GM20000 (cell line): ENCODE measurements at places on chromosomes 7 and 10.

- DNase-seq, result no peak
Observed at GRCh38 chr7:93927585-93927984, 6.0 kb downstream of the GNG11 start.

DNA sequence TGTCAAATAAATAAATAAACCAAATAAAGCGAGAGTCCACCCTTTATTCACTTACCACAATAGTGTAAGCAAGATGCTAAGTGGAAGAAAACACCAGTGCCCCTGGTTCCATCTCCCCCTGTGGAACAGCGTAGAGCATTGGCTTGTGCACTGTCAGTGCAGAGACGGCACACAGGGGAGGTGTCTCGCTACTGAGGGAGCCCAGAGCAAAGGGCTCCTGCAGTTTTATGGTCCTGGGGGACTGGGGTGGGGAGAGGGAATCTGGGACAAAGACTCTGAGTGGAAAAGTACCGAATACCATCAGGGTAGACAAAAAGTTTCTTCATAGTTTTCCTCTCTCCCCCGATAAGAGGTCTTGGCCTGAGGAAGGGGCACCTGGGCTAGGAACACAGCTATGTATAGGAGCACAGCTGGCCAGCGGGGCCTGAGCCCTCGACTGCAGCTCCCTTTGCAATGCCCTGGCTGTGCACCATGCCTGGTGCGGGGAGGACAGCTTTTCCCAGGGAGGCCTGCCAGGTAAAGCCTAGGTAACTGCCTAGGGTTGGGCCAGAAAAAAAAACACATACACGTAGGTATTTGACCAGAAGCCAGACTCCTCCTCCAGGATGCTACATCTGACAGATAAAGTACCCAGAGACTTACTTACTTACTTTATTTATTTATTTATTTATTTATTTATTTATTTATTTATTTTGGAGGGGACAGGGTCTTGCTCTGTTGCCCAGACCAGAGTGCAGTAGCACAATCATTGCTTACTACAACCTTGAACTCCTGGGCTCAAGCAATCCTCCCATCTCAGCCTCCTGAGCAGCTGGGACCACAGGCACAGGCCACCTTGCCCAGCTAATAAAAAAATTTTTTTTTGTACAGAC, 88.8 kb upstream of the KIF5B start:
- DNase-seq, result no peak

DNA sequence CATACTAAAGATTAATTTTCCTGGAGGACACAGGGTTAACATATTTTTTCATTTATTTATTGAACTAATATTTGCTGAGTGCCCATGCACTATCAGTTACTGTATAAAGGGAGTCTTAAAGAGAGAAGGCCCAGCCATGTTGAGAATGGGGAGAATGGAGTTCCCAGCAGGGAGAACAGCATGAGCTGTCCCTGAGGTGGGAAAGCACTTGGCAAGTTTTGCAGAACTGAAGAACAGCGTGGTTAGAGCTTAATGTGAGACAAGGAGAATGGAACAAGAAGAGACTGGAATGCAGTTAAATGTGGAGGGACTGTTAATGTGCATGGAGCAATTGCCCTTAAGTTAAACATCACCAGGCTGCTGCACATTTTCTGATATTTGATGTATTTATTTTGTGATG, 435.4 kb downstream of the SUGCT start:
- DNase-seq, result no peak

GRCh38 chr10:14618674-14619073, 156.0 kb downstream of the FAM107B start:
- DNase-seq, result no peak

DNA sequence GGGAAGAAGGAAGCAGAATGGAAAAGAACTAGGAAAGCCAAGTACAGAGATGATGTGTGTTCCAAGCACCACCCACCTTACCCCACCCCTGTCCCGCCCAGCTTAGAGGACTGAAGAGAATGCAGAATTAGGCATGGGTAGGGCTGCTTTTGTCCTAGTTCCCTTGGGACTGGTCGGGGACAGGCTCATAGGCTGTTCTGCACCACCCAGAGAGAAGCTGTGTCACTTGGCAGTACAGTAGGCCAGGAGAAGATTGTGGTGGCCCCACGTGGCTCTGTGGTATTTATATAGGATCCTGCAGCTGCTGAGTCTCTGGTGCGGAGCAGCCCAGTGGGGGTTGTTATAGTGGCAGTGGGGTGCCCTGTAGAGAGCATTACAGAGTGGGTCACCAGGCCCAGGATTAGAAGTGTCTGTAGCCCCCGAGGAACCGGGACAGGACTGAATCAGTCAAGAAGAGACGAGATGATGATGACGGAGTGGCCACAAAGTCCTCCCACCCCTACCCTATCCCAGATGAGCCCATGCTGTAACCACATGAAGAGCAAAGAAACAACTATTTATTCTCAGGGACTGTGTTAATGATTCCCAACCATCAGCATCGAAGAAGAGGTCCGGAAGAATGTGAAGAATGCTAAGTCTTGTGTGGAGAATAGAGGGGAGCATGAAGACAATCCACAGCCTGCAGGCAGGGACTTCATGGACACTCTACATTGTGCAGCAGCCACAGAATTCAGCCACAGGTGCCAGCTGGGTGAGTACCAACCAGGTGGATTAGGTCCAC, 88.9 kb downstream of the C1GALT1 start:
- DNase-seq, result no peak

DNA sequence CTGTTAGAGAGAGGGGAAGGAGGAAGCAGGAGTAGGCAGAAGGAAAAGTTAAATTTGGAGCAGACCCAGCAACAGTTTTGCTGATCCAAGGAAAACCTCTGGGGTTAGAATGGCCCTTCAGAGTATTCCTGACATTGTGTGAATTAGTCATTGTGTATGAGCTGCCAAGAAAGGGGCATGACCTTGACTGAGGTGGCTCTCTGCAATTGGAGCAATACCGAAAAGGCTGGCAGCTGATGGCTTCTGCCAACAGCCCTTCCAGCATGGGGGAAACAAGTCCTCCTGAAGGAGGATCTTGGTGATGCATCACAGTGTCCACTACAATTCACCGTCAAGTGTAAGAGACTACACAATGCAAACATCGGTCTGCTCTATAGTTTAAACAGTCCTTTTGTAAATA, 20.6 kb upstream of the WASL start:
- no peak for DNase-seq

GRCh38 chr10:91587710-91588638, 44.9 kb downstream of the PPP1R3C start:
- no peak for DNase-seq

GRCh38 chr7:127786184-127786583, 134.2 kb downstream of the SND1 start:
- DNase-seq, result no peak

GRCh38 chr7:140696024-140696679, 356 bp upstream of the NDUFB2 start:
- peak; percentile 94 for DNase-seq

DNA sequence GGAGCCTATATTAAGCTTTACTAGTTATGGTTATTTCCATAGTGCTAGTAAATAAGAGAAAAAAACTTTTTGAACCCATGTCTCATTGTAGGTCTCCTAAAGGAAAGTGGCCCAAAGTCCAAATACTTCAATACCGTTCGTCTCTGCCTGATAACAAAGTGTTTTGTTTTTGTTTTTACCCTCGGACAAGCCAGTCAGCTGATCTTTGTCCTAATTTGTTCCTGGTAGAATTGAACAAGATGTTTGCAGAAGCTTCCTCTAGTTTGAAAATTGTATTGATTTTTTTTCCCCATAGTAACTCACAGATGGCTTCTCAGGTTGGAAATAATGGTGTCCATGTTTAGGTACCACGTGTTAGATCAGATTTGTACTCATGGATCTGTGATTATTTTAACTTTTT, 335.8 kb upstream of the KAT6B start:
- DNase-seq, result no peak

- no peak for DNase-seq
Observed at GRCh38 chr7:32502728-32503127, 7.4 kb downstream of the AVL9 start.

DNA sequence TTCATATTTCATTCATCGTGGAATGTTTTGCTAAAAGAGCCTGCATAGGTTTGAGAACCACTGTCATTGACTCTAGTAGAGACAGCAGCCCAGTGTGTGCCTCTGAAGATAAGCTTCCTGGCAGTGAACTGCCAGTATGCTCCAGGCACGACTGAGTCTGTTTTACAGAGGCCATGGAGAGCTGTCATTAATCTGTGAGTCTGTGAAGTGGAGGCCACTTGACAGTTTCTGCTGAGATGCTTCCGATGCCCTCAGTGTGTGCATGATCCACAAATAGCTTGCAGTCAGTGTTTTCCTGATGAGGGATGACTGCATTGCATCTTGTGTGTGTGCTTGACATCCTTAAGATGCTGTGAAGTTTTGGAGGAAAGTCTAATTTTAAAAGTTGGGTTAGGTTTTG, 162.2 kb downstream of the PFKFB3 start:
- no peak for DNase-seq

DNA sequence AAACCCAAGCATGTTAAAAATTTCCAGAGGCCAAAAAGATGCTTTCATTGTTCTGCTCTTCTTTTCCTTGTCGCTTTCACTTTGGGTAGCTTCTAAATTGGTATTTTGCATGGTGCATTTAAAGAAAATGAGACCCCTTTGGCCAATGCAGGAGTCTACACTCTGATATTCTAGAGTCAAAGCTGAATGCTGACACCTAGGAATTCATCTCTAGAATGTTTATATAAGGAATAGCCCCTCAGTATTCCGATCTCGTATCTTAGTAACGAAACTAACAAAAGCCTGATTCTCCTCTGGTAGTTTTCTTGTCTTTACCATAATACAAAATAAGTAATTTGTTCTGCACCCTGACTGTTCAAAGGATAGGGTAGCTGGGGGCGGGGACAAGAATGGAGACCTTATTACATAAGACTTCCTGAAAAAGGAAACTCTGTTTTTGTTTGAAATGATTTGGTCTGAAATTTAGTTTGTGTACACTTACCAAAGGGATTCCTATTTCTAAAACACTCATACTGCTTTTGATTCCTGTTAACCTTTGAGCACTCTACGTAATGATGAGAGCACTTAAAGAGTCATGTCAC, 17.1 kb downstream of the IKZF1 start:
- DNase-seq, result no peak

- no peak for DNase-seq
Observed at GRCh38 chr7:137925754-137926153, 76.1 kb downstream of the CREB3L2 start.

GRCh38 chr7:46160861-46161260, 239.8 kb upstream of the IGFBP3 start:
- DNase-seq, result no peak

GRCh38 chr7:34596887-34597286, 61.1 kb upstream of the NPSR1 start:
- no peak for DNase-seq

DNA sequence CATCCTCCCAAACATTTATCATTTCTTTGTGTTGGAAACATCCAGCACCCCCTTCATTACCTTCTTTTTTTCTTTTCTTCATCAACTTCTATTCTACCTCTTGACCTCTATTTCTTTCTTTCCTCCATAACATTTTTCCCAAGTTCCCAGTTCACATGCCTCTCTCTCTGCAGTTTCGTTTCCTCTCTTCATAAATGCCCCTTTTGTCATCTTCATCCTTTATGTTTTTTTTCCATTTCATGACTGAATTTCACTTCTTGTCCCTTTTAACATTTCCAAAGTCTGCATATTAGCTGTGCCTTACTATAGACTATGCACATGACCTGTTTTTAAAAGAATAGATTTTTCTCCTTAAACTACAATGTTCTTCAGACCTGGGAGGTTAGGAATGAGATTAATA, 23.7 kb downstream of the CPN1 start:
- DNase-seq, result no peak

- DNase-seq, result no peak
Observed at GRCh38 chr10:84321902-84322301, 6.5 kb upstream of the CCSER2 start.

- no peak for DNase-seq
Observed at GRCh38 chr7:90768301-90768700, 172.2 kb downstream of the CDK14 start.

GRCh38 chr10:25017661-25018060, 1.2 kb downstream of the THNSL1 start:
- no peak for DNase-seq

DNA sequence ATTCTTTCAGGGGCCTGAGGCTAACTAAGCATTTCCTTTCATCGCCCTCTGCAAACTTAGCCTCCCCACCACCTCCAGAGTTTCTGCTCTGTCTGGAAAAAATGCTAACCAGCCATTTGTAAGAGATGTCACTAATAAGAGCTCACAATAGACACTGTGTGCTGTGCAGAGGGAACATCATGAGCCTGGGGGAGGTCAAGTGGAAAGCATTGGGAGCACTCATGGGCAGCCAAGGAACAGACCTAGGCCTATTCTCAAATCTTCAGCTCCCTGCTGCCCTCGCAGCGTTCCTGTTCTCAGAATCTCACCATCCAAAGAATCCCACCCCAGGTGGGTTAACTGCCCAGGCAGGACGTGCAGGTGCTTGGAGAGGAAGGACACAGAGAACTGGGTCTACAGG, 27.1 kb upstream of the GPAM start:
- DNase-seq, result no peak

GRCh38 chr10:90418869-90419652, 438.8 kb downstream of the HTR7 start:
- no peak for DNase-seq

- DNase-seq, result no peak
Observed at GRCh38 chr10:129622736-129623135, 155.7 kb downstream of the MGMT start.

GRCh38 chr7:100556541-100556940, 17.2 kb downstream of the SAP25 start:
- DNase-seq, result no peak

DNA sequence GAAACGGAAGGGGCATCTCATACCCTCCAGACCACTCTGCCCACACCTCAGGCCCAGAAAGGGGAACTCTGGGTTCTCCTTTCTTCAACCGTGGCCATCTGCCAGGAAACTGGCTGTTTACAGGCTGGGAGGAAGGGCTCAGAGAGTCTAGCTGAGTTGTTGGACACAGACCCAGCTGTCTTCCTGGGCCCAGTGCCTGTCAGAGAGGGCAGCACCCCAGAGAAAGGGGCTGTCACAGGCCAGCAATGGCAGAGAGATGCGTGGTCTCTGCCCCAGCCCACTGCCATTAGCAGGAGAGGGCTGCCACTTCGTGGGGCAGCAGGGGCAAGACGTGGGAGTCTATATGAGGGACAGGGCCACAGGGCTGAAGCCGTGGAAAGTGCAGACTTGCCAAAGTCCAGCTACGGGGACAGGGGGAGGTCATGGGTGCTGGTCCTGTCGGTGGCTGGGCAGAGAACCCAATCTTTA, 11.0 kb downstream of the GRID1 start:
- no peak for DNase-seq

GRCh38 chr7:130349911-130350782, 5.5 kb downstream of the CPA5 start:
- DNase-seq, result no peak

GRCh38 chr7:140771826-140772225, 75.3 kb downstream of the NDUFB2 start:
- DNase-seq, result no peak

GRCh38 chr10:97355571-97355975, 21.0 kb upstream of the FRAT2 start:
- no peak for DNase-seq
